ENCODE measurements at places on chromosomes 11 and 22.

DNA sequence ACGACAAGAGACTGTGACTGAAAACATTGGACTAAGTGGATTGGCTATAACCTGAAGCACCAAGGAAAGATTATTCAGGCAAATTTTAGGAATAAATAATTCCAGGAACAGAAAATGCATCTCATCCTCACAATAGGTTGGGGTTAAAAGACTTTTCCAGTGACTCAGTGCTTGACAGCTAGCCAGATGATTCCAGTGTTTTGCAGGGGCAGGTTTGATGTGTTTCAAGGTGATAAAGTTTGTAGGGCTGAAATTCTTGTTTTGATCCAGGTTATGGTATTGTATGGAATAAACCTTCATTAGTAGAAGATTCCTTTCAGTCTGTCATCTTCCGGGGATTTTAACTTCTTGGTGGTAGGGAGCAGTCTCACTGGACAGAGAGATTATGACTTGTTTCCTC lies 2.3 kb downstream of the EXT2 start:
- no peak for DNase-seq

DNA sequence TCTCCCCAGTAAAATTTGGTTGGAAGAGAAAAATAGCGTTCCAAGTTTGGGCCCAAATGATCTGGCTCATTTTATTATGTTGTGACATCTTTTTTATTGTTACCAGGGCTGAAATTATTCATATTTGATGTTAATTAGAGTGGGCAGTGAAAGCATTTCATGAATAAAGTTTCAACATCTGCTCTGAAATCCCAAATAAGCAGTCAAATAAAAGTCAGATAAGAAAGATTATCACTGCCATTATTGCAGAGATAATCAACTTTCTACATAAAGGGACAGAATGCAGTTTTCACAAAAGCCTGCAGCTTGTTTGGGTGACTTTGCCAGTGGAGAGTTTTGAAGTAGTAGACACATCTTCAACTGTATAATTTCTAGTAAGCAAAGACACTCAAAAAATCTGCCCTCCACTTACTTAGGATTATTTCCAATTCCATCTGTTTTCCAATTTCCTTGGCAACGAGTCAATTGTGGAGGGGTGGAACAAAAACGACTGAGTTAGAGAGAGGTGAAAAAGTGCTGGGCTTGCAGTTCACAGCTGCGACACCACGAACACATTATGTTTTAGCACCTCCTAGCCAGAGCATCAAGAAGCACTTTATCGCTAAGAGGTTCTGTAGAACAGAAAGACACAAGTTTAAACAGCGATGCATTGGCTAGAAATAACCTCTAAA lies 9.0 kb downstream of the TECTA start:
- no peak for DNase-seq

DNA sequence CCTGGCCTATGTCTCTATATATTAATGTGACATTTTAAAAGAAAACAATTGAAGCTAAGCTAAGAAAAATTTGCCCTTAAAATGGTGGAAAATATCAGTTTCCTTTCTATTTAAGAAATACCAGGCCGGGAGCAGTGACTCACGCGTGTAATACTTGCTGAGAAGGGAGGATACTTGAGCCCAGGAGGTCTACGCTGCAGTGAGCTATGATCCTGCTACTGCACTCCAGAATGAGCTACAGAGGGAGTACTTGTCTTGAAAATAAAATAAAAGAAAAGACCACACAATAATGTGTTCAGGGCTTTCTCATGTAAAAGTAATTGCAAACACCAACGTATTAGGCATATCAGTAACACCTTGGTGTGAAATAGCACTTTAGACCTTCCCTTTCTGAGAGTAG lies 1.4 kb upstream of the PRSS23 start:
- DNase-seq = no peak

- DNase-seq = no peak
Measured at GRCh38 chr11:105361651-105362050, 222.1 kb upstream of the CARD18 start.

GRCh38 chr11:63015521-63016215 lies at the start of gene SLC22A8:
Gene SLC22A8, minus strand, starts transcription at chr11:63015841. Its CDS starts 883 bp downstream, at chr11:63014958.
- DNase-seq = no peak

GRCh38 chr11:113553915-113554314 lies 78.7 kb upstream of the DRD2 start:
- DNase-seq = no peak

- no peak for DNase-seq
Measured at GRCh38 chr11:70700871-70701270, 302.5 kb downstream of the CTTN start.

GRCh38 chr22:23180893-23181720 lies 798 bp downstream of the BCR start:
- DNase-seq = no peak

DNA sequence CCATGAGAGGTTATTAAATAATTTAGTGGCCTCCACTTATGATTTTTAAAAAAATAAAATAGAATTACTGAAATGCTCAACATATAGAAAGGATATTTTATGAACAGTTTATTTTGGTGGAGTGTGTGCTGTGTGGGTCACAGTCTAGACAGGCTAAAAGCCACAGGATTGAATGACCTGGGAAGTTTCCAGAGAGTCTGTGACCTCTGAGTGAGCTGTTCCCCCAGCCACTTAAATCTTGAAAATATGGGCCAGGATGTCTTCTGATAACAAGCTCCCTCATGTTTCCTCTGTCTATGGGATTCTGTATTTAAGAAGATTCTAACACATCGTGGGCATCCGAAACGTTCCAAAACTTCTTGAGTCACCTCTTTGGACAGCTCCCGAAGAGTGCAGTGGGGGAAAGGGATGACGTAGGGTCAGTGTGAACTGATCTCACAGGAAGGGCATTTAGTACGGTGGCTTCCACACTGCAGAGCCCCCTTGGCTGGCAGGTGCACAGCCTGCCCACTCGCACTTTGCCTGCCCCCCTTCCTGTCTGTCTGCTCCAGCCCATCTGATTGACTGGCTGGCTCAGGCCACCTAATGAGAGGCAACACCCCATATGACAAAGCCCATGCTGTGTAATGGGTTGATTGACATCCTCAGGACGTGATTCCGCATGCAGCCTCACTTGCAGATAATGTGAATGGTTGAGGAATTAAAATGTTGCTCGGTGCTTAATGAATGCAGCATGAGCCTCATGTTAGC lies 97.4 kb downstream of the NTM start:
- DNase-seq = no peak

GRCh38 chr11:46778416-46778815 lies 59.4 kb downstream of the F2 start:
- DNase-seq = no peak

- no peak for DNase-seq
Measured at GRCh38 chr11:1656670-1657069, 27.1 kb downstream of the KRTAP5-5 start.

DNA sequence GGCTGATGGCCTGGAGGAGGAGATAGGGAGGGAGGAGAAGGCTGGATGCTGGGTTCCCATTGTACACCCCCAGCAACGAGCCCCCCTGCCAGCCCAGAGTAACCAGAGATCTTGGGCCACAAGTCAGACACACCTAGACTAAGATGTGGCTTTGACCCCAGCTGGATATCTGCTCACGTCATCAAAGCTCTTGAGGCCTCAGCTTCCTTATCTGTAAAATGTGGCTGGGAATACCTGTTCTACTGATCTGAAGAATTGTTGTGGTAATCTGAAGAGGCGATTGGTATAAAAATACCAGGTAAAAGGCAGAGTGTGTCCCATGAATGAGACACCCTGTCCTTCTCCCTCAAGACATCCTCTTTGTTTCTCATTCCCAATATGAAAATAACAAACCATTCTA lies 280.0 kb downstream of the ST3GAL4 start:
- no peak for DNase-seq

DNA sequence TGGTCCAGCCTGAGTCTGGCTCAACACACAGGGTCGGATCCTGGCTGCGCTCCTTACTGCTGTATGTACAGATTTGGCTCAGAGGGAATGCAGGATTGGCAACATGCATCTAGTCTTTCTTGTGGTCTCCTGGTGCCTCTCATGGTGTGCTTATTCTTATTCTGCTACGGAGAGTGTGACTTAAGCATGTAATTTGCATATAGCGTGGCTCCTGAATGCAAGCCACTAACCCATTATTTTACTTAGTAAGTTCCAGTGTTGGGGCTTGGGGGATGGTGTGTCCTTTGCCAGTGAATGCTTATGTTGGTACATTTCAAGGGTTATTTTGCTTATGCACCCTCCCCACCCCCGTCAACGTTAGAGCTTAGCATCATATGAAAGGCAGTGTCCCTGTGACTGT lies 51.2 kb downstream of the PTPRJ start:
- no peak for DNase-seq

DNA sequence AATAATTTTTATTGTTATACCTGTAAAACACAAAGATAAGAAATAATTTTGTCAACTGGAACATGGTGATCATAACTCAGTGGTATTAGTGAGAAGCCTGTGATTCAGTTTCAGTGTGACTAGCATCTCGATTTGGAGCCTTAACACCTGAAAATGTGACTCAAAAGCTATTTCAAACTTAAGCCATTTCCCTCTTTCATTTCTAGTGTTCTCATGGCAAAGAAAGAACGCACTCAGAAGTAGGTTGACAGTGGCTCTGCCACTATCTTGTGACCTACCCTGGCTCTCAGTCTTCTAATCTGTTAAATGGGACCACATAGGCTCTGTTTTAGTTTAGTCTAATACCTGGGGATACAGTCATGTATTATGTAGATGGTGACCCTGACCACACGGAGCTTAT lies 62.7 kb downstream of the ISX start:
- no peak for DNase-seq

DNA sequence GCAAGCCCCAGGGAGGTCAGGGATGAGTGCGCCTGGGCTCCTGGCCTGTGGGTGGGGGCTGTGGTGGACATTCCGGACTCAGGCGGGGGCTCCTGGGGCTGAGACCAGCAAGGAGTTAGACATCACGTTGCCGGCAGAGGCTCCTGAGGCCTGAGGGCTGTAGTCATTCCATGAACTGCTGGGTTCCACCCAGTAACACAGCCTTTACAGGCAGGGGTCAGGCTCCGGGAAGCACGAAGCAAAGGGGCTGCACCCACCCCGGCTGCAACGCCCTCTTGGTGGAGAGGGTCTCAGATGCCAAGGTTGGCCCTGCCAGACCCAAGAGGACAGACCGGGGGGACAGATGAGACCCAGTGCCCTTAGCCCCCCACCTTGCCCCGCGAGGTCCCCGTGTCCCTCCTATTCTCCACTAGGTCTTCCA lies 9.0 kb downstream of the TNNT3 start:
- no peak for DNase-seq

- DNase-seq = no peak
Measured at GRCh38 chr11:9858822-9859221, 194.9 kb downstream of the SWAP70 start.

GRCh38 chr11:2890466-2891294 lies 5.1 kb upstream of the CDKN1C start:
- no peak for DNase-seq

GRCh38 chr11:72294616-72295395 lies 50.8 kb upstream of the PHOX2A start:
- no peak for DNase-seq

DNA sequence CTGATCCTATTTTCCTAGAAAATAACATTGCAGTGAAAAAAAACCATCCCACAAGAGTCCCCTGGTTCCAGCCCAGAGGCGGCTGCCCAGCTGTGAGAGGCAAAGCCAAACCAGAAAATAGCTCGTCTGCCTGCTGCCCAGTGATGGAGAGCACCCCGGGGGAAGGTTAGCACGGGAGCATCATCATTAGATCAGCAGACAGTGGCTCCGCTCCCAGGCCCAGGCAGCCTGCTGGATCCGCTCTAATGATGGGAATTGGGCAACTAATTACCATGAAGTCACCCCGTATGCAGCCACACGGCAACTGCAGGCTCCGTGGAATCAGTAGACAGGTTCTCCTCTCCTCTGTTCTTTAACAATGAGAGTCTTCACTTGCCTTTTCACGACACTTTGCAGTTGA lies 17.1 kb upstream of the B3GAT1 start:
- DNase-seq = no peak

DNA sequence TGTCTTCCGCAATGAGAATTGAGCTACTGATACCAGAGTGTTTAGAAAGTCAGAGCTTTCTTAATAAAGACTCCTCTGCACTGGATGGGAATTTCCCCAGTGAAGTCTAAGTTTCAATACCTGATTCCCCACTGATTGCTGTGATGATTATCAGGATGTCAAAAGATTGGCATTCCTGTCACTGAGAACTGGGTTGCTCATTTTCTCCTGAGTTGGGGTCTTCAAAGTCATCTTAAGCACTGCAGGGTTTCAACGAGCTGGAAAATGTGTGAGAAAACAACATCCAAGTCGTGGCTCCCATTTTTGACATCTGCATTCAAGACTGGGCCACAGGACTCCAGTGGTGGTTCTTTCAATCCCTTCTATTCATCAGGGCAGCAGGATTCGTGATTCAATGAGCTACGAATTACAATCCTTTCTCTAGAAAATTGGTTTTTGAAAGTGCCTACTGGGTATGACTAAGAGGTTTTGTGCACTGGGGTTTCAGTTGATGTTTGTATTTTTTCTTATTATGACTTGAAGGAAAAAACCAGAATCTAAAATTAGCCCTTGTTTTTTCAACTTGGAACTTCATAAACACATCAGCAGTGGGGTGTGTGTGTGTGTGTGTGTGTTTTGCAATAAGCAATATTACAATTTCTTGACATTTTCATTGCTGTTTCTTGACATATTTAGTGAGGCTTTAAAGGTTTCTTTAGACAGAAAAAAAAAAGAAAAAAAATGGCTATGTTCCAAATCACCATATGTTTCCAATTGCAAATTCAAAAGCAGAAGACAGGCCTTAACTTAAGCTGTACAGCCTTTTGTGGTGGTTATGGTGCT lies 233.0 kb downstream of the FAM76B start:
- DNase-seq = no peak

GRCh38 chr11:126673319-126673718 lies 317.8 kb downstream of the ST3GAL4 start:
- DNase-seq = no peak

- DNase-seq = no peak
Measured at GRCh38 chr11:67054836-67055523, 1.7 kb upstream of the RHOD start.

- DNase-seq = no peak
Measured at GRCh38 chr11:108511851-108512474, 13.8 kb upstream of the POGLUT3 start.

- DNase-seq = no peak
Measured at GRCh38 chr11:34567733-34568132, 53.2 kb upstream of the EHF start.

GRCh38 chr22:42649246-42650099 lies at the start of gene CYB5R3:
Gene CYB5R3, minus strand, starts transcription at chr22:42649392. Its CDS starts 77 bp downstream, at chr22:42649315.
- DNase-seq = peak; percentile 57
